ENCODE measurements at places on chromosomes 4 and X.

- DNase-seq: peak; percentile 1
Observed at GRCh38 chrX:65196758-65197360, 220.6 kb upstream of the ZC4H2 start.

GRCh38 chrX:747176-747575, 116.6 kb downstream of the SHOX start:
- DNase-seq: no peak

DNA sequence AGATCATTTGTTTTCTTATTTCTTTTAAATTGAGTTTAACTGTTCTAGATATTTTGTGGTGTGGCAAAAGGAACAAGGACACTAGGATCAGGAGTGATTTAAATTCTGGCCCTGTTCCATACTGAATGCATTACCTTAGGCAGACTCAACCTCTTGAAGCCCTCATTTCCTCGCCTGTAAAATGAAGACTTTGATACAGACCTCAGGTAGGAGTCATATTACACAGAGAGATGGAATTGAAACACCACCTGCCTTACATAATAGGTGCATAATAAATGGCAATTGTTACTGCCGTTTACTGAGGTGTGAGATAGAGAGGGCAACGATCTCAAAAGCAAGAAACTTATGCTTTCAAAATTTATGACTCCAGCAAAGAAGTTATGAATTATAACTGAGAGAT, 28.2 kb upstream of the RASSF6 start:
- DNase-seq: no peak

DNA sequence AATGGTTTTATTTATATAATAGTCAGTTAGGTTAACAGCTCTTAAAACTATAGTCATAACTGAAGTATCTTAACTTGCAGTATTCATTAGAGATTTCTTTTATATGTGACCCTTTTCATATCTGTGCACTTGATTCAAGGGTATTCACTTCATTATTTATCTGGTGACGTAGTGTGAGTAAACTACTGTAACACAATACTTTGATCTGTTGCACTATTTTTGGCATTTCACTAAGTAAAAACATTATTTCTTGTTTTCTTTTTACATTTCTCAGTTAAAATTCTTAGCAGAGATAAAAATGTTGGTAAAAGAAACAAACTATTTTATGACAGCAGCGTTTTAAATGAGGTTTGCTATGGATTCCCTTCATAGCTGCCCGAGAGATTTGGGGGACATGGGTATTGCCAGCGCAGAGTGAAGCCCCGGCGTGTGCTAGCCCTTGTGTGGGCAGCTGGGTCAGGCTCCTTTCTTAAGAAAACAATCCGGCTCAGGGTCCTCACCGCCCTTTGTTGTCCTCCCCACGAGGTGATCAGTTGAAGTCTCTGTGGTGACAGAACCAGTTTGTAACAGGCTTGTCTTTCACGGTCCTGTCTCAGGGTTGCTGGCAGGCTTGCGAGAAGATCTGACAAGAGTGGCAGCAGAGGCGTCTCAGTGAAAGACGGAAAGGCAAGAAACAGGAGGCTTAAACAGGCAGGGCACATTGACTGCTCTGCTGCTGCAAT, 293.4 kb downstream of the BMPR1B start:
- no peak for DNase-seq

DNA sequence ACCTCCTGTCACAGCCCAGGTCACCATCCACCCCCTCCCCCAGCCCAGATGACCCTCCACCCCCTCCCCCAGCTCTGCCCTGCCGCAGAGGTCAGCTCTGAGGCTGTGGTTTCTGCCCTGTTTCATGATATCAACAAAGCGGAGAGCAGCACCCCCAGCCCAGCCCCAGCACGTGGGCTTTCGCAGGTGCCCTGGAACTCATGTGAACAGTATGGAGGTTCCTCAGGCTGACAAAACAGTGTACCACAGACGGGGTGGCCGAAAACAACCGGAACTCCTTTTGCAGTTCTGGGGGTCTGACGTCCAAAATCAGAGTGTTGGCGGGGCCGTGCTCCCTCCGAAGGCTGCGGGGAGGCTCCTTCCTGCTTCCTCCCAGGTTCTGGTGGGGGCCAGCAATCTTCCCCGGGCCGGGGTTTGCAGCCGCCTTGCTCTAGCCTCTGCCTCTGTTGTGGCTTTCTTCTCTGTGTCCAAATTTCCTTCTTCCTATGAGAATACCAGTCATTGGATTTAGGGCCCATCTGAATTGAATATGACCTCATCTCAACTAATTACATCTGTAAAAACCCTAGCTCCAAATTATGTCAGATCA, 7.9 kb upstream of the PSAPL1 start:
- no peak for DNase-seq

DNA sequence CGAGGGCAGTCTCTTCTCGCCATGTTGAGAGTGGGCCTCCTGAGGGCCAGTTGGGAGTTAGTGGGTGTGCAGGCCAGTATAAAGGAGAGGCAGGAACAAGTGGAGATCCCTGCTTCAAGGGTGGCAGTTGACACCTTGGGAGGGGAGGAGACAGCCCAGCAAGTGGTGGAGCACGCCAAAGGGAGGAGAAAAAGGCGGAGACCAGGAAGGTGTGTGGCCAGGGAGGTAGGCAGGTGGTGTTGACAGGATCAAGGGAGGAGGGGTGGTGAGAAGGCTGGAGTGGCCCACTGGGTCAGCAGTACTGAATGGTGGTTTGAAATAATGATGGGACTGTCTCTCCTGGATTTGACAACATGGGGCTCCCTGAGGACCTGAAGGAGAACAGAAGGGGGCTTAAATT, 32.6 kb downstream of the ZNF185 start:
- no peak for DNase-seq

DNA sequence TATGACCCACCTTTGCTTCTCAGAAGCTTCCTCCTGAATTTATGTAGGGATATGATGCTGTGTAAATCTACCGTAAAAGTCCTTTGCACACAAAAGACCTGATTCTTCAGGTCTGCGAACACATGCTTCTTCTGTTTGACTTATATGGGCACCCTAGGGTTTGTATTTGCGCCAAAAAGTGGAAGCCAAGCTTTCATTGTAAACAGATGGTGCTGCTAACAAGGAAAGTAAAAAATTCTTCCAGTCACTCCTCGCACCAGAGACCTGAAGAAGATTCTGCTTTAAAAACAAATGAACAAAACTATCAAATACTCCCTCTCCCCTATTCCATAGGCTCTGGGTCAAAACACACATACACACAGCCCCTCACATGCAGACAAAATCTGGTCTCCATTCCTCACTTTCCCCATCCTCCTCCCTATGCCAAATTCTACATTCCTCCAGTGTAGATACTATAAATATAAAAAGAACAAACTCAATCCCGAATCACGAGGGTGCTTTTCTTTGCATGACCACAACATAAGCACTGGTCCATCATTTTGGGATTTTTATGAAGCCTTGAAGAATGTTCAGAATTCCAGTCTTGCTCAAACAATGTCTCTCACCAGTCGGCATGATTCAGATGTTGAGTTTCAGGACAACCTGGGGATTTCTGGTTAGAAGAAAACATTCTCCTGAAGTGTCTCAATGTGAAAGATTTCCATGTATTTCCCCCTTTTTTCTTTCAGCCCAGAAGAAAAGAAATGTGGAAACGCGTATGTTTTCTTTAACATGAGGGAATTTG, 125.1 kb downstream of the PALLD start:
- DNase-seq: no peak

DNA sequence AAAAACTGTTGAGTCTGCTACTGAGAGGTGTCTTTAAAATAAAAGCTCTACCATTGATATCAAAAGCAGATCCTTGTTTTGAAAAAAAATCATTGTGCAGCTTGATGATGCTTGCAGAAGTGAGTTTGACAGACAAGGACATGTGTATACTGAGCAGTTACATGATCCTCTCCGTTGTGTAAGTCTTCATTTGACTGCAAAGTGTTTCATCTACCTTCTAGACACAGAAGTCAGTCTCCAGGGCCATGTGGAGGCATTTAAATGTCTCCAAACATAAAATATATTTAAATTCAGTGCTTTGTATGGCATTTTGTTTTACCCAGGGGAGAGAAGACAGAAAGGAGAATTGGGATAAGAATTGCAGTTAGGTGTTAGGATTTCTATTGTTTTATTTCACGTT, 107.8 kb upstream of the MYOZ2 start:
- DNase-seq: no peak

- DNase-seq: no peak
Observed at GRCh38 chrX:40573763-40574162, 7.0 kb upstream of the ATP6AP2 start.

DNA sequence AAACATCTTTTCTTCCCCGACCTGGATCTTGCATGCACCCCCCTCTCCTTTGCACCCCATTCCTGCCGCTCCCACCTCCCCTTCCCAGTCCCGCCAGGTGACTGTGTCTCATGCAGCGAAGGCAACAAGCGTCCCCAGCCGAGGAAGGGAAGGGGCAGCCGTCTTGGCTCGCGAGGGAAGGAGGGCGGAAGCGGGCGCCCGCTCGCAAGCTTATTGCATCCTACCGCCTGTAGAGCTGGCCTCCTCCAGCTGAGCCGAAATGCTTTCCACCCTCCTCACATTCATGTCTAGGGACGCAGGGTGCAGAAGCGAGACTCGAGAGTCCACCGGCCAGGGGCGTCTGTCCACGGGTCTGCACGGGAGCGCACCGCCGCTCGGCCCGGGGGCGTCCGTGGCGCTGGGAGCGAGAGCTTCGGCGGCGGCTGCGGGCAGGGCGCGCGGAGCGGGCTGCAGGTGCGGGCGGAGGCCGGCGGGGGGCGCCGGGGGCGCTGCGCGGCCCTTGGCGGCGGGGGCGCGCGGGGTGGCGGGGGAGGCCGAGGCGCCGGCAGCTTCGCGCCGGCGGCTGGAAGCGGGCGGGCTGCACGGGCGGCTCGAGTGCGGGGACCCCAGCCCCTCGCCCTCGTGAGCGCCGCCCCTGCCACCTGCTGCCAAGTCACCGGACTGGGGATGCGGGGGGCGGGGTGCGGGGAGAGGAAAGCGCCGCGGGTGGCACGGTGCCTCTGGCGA, at the start of gene KCNIP4:
KCNIP4 (minus strand) TSS at position 426 of the 726 bp plus-strand sequence.
- DNase-seq: peak; percentile 63

DNA sequence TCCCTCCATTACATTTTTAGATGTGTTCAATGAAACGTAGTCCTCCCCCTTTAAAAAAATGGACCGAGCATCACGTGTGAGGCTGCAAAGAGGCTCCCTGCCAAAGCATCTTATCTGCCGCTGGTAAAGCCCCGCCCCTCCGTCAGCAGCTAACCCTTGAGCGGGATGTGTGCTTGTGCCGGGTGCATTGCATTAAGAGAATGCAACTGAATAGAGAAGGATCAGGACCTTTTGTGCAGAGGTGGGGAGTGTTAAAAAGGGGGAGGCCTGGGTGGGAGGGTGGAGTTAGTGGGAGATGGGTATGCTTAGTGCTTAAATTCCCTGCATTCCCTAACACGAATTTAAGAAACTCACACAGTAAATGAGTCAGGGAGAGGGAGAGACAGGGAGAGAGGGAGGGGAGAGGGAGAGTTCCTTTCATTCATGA, 66.0 kb downstream of the TBL1X start:
- peak; percentile 43 for DNase-seq

- no peak for DNase-seq
Observed at GRCh38 chr4:172404676-172405075, 591.5 kb downstream of the GALNTL6 start.

DNA sequence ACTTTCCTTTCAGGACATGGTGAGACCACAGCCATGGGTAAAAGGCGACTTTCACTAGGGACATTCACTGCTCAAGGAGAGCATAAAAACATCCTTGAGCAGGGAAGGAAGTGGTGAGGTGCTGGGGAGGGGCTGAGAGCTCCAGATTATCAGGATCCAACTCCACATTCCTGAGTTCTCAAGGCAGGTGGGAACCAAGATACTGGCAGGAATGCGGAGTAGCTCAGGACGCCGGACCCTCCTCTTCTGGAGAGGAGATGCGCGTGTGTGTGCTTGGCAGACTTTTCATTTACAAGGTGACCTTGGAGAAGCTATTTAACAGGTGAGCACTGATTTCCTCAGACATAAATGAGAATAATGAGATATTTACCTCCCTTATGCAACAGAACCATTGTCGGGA, 41.3 kb upstream of the TXK start:
- DNase-seq: no peak

DNA sequence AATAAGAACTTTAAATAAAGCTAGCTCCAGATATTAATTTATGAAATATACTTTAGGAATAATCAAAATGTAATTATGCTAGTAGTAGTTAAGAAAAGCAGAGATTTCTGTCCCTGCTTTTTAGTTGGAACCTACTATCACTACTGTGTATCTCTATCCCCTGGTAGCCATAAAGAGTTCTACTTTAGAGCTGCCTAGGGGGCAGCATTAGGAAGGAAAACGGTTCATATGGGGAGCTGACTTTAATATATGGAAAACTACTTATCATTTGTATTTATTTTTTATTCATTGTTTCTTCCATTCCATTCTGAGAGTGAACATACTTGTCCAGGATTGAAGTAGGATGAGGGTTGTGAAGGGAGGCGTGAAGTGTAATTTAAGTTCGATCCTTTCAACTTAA, 40.9 kb downstream of the CPEB2 start:
- no peak for DNase-seq

- no peak for DNase-seq
Observed at GRCh38 chr4:14669371-14669770, 332.9 kb upstream of the CPEB2 start.

DNA sequence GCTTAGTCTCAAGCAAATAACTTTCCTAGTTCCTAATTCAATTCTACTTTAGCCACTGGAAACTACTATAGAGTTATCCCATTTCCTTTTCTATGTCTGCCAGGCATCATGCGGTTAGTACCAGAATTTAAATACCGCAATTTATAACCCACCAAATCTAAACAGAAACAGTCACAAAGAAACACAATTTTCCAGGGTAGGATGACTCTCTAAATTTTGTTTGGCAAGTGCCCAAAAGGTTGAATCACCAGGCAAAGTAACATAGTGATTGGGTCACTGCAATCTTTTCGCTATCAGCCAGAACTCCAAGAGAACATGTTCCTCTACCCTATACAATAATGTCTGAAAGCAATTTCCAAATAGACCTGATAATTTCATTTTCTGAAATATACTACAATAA, 240.2 kb upstream of the GRIA3 start:
- no peak for DNase-seq

DNA sequence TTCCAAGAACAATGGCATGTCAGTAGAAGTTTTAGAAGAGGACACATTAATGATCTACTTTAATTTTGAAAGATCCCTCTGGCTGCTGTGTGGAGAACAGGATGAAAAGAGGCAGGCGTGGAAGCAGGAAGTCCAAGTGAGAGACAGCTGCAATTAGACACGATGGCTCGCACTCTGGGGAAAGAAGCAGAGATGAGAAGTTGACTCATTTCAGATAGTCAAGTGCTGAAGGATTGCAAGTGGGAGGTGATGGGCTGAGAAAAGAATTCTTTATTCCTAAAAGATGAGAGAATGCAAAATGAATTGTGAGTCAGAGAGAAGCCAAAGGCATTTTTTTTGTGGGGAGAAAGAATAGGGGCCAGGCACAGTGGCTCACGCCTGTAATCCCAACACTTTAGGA, 16.5 kb downstream of the RXFP1 start:
- DNase-seq: no peak

GRCh38 chr4:141193516-141194034, 27.1 kb upstream of the ZNF330 start:
- DNase-seq: no peak
